ENCODE measurements at places on chromosomes 2 and 18.

GRCh38 chr18:62436636-62437234, 86.1 kb upstream of the ZCCHC2 start:
- no peak for DNase-seq

GRCh38 chr2:181523756-181524155, 66.6 kb downstream of the ITGA4 start:
- DNase-seq: no peak

- DNase-seq: no peak
Measured at GRCh38 chr2:164794432-164795231, 47.0 kb downstream of the COBLL1 start.

- DNase-seq: no peak
Measured at GRCh38 chr18:7191736-7192135, 39.2 kb upstream of the LRRC30 start.

DNA sequence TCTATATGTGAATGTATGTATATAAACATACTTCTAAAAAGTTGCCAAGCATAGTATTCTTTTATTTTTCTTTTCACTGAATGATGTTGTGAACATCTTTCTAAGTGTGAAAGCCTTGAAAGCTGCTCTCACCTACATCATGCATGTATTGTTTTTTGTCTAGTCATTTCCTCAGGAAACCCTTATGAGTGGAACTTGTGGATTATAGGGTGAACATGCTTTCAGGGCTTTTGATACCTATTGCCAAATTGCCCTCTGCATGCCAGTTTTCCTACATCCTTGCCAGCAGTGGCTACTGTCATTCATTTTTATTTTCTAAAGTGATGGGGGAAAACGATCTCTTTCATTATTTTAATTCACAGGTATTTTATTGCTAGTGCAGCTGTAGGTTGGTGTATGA, 78.3 kb downstream of the ADAM23 start:
- no peak for DNase-seq

- DNase-seq: no peak
Measured at GRCh38 chr2:199191461-199191860, 266.3 kb downstream of the SATB2 start.

DNA sequence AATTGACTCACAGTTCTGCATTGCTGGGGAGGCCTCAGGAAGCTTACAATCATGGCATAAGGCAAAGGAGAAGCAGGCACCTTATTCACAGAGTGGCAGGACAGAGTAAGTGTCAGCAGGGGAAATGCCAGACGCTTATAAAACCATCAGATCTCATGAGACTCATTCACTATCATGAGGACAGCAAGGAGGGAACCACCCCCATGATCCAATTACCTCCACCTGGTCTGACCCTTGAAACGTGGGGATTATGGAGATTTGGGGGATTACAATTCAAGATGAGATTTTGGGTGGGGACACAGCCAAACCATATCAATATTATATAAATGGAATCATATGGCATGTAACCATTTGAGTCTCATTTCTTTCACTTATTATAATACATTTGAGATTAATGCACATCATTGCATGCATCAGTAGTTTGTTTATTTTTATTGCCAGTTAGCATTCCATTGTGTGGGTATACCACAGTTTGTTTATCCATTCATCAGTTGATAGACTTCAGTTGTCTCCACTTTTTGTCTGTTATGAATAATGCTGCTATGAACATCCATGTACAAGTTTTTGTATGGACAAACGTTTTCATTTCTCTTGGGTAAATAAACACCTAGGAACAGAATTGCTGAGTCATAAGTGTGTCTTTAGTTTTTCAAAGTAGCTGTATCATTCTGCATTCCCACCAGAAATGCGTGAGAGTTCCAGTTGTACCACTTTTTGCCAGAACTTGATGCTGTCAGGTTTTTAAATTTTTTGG, 5.8 kb upstream of the SRBD1 start:
- DNase-seq: no peak

GRCh38 chr2:127475788-127476187, 50.5 kb downstream of the IWS1 start:
- no peak for DNase-seq

GRCh38 chr2:122194546-122194945, 439.1 kb downstream of the TSN start:
- no peak for DNase-seq

GRCh38 chr2:234579231-234579962, 82.5 kb upstream of the ARL4C start:
- no peak for DNase-seq

GRCh38 chr2:106322281-106322680, 128.2 kb upstream of the UXS1 start:
- no peak for DNase-seq

DNA sequence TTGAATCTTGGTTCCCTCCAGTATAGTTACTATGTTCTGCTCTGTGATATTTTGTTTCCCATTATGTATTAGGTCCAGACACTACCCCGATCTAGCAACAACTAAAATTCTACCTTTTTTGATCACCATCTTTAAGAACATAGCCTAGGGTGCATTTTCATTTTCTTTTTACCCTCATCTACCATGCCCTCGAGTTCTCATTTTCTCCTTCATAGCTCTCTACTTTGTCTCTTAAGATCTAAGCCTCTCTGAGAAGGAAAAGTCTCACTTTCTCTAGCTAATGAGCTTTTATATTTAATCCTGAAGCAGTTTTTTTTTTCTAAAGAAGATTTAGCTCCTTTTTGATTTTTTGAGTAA, 1089.4 kb upstream of the SLC39A10 start:
- DNase-seq: no peak

DNA sequence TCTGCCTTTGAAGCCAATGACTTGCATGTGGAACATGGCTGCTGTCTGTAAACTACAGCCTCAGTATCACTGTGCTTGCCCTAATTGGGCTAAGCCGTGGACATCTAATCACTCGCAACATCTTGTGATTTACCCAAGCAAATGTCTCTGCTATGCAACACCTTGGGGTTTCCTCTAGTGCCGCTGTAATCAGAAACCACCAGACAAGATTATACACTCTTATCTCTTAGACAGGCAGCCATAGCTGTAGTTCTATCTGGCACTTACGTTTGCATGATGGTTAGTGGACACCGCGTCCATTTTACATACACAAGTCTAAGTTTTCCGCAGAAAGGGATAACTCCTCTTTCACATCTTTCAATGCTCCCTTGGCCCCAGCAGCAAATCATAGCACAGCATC, 204.3 kb upstream of the CCDC68 start:
- DNase-seq: no peak

DNA sequence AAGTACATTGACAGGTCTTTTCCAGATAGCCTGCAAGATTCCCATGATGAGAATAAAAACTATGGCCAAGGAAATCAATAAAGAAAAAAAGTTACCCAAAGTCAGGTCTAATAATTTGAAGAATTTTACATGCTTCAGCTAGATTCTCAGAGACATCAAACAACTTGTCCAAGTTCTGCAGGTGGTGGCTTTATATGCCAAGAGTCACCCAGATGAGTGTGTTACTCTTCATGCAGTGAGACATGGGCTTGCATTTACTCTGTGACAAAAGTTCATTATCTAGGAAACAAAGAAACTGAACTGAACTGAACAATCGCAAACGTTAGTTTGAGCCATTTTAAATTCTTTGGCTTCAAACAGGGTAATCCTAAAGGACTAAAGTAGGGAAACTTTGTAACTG, 548.5 kb upstream of the SYT4 start:
- DNase-seq: no peak

GRCh38 chr2:69753659-69754363, 11.9 kb downstream of the ANXA4 start:
- no peak for DNase-seq

All from right renal pelvis (tissue), 4 donors.